ENCODE measurements at places on chromosomes 5 and 9.

DNA sequence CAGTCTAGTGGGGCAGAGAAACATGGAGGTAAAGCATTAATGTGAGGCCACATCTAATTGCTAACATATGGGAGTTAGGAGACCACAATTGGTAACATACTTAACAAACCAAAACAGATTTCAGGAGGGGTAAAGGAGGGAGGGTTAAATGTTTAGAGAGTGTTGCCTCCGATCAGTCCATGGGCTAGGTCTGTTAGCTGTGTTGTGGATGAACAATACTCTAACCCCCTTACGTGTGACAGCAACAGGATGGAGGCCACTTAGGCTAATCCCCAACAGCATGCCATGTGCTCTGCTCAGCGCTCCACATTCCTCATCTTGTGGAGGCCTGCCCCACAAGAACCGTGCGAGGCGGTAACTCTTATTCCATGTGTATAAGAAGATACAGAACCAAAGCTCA is 167.0 kb downstream of the CRB2 start:
- DNase-seq: no peak

DNA sequence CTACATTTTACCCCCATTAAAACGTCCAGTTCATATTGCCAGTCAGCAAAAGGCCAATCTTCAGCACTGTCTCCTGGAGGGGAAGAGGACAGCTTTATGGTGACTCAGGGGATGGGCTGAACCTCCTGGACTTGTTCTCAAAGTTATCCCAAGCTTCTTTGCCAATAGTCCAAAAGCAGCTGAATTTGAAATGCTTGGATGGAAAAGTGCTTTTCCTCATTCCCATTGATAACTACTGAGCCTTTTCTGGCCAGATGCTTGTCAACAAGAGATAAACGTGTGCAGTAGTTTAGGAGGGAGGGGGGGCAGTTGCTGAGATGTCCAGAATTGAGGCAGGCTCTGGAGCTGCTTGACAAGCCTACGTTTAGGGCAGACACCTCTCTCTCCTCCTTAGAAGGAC is 43.5 kb downstream of the MTX3 start:
- DNase-seq: no peak

GRCh38 chr5:45725537-45725936 is 29.4 kb upstream of the HCN1 start:
- DNase-seq: no peak

GRCh38 chr9:109232449-109233237 is 65.6 kb upstream of the FRRS1L start:
- no peak for DNase-seq

GRCh38 chr5:123813937-123814624 is 302.1 kb downstream of the CSNK1G3 start:
- DNase-seq: no peak

GRCh38 chr9:21097817-21098216 is 20.1 kb upstream of the IFNB1 start:
- DNase-seq: no peak

- DNase-seq: no peak
Observed at GRCh38 chr5:21931116-21931515, 922.0 kb downstream of the CDH12 start.

DNA sequence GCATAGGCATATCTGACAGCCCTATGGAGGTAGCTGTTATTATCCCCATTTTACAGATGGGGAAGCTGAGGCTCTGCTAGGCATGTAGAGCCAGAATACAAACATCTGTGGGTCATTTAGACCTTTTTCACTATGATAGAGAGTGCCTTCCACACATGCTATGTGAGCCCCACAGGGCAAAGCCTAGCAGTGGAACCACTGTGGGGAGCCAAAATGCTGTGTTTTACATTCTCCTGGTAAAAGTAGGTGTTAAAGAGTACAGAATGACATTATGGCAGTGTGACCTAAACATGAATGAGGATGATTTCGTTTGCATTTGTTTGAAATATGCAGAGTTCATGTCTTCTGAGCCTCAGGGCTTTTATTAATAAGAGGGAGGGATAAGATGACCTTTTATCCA is 265.2 kb downstream of the MAST4 start:
- no peak for DNase-seq

DNA sequence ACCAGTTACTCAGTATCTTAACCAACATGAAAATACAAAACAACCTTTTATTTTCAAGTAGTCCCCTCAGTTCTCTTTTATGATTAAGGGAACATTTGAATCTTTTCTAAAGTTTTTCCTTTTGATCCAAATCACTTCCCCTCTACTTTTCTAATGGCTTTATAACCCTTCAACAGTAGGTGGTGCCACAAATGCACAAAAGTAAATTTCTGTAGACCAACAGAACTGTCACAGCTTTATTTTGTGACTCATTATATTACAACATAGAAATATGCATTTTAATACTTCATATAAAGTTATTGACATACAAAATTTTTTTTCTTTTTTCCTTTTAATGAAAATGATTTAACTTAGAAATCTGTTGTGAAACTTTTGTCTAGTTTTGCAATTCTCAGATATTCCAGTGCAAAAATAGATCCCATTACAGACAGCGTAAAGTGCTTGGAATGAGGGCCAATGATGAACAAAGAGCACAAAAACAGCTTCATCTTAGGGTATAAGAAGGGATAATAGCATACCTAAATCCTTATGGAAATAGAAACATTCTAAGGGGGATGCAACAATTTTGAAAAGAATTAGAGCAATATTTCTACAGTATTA is 17.0 kb downstream of the NIPSNAP3B start:
- no peak for DNase-seq

GRCh38 chr5:170378740-170379139 is 10.4 kb downstream of the KCNMB1 start:
- no peak for DNase-seq

- no peak for DNase-seq
Observed at GRCh38 chr5:159758189-159758588, 158.1 kb upstream of the ADRA1B start.

DNA sequence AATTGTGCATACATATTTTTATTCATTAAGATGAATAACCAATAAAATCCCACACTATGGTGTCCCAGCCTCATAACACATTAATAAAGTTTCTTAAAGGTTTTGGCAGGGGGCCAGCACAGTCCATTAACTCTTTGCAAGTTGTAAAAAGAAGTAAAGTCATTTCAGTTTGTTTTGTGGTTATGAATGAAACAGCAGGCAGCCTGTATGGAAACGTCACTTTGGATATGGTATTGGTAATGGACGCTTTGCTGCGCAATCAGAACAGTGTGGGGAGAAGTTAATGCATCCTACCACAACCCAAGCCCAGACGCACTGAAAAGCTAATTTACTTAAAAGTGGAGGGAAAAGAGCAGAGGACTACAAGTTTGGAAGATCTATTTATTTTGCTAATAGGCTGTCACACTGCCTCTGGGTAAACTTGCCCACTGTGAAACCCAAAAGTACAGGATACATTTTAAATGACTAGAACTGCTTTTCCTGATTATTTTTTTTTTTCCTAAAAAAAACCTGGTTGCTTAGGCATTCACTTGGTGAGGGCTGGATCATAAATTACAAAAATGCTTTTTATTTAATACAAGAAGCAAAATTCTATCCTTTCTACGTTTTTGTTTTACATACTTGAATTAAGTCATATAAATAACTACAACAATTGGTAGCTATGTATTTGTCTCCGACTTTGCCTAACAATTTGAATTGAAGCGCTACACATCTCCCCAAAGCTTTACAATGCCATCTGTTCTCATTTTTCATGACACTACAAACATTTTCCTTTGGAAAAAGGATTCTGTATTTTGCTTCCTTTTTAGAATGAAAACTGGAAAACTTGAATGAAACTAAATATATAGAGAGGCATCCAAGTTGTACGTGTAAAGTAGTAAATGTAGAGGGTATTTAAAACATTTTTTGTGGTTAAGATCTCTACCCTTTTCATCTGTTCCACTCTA is 104.3 kb downstream of the NFIB start:
- DNase-seq: no peak

- DNase-seq: no peak
Observed at GRCh38 chr5:53323511-53323910, 156.9 kb upstream of the FST start.

DNA sequence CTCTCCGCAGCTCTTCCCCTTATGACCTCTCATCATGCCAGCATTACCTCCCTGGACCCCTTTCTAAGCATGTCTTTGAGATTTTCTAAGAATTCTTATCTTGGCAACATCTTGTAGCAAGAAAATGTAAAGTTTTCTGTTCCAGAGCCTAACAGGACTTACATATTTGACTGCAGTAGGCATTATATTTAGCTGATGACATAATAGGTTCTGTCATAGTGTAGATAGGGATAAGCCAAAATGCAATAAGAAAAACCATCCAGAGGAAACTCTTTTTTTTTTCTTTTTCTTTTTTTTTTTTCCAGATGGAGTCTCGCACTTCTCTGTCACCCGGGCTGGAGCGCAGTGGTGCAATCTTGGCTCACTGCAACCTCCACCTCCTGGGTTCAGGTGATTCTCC is 20.7 kb upstream of the IL13 start:
- DNase-seq: no peak

GRCh38 chr9:114452219-114453165 is 52.8 kb downstream of the WHRN start:
- DNase-seq: no peak

All from ureter (tissue), 1 donor.